ENCODE measurements at places on chromosomes 13 and 19.

- no peak for DNase-seq
Measured at GRCh38 chr13:30257468-30258099, 49.8 kb downstream of the KATNAL1 start.

GRCh38 chr13:28717170-28717569 is 1.6 kb downstream of the SLC46A3 start:
- DNase-seq: no peak

GRCh38 chr19:53019684-53020083 is 6.0 kb downstream of the ERVV-1 start:
- DNase-seq: no peak

- DNase-seq: peak; percentile 74
Measured at GRCh38 chr13:44819245-44819644, 170.0 kb downstream of the NUFIP1 start.

GRCh38 chr13:59531571-59532091 is 632.1 kb downstream of the DIAPH3 start:
- DNase-seq: no peak

- DNase-seq: no peak
Measured at GRCh38 chr19:41193430-41194156, 574 bp downstream of the CYP2S1 start.

DNA sequence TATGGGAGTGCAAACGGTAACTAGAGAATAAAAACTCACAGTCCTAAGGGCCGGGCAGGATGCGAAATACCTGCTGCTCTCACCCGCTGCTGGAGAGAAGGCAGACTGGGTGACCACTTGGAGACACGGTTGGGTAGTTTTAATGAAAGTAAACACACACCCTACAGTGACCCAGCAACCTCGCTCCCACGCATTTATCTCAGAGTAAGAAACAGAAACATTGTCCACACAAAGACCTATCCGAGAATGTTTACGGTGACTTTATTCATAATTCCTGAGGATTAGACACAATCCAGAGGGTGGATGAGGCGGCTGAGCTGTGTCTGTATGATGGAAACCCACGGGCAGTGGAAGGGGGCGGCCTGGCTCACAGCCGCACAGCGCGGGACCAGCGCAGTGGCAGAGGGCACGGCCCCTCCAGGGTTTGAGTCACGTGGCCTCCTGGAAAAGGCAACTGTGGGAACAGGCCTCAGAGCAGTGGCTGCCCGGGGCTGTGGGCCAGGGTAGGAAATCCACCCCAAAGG is 73.5 kb upstream of the C13orf46 start:
- peak; percentile 49 for DNase-seq

DNA sequence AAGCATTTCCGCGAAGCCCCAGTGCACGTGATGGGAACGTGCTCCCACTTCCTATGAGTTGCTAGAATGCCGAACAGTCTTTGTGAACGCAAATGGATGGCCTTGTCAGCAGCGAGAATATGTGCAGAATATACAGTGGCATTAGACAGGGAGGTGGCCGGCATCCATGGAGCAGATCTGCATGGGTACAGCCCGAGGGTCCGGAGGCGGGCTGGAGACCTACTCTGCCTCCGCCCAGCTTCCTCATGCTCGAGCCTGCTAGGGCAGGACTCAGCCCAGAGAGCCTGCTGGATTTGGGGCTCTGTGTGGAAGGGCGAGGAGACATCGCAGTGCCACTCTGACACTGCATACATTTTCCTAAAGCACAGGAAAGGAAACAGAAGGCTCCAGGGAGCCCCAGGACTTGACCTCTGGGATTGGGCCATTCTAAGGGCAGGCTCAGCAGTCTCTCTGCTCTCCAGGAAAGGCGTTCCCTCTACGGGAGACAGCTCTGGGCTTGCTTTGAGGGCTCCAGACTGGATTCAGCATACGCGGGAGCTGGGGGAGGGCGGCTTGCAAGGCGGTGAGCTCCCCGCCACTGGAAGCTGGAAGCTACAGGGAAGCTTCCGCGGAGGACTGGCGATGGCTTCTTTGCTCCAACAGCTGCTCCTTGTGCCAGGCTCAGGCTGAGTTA is 55.9 kb upstream of the UQCRFS1 start:
- no peak for DNase-seq

- no peak for DNase-seq
Measured at GRCh38 chr13:43662976-43663375, 123.8 kb downstream of the ENOX1 start.

DNA sequence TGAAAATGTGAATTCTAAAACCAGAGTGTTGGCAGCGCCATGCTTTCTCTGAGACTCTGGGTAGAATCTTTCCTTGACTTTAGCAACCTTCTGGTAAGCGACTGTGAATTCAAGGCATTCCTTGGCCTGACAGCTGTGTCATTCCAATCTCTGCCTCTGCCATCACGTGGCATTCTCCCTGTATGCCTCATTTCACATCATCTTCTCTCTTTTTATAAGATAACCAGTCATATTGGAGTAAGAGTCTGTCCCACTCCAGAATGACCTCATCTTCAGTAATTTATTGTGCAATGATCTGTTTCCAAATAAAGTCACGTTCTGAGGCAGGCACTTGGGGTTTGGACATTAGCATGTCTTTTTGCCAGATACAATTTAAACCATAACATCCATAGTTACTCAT is 103.4 kb upstream of the POSTN start:
- no peak for DNase-seq

DNA sequence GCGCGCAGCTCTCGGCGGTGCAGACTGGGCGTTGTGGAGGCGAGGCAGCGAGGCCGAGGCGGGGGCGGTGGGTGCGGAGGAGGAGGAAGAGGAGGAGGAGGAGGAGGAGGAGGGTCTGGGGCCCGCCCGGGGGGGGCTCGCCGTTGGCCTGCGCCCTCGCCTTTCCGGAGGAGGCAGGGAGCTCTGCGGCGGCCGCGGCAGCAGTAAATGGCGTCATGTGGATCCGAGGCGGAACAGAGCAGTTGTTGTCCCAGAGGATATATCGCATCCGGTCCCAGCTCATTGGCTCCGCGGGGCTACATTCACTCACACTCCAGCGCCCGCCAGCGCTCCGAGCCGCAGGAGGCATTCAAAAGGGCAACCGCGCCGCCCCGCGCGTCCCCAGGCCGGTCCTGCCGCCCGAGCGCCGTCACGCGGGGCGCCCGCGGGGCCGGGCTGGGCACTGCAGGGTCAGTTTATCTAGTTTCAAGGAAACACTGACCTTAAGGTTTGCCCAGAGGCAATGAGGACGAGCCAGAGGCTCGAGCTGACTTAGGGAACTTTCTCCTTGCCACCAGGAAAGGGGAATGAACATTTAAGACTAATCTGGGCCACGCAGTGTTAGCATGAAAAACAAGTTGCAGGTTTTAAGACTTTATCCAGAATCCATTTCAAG is at the start of gene SPRY2:
SPRY2 (minus strand) TSS at position 26 of the 655 bp plus-strand sequence. CDS start 3,421 bp downstream, outside the sequence.
- no peak for DNase-seq

DNA sequence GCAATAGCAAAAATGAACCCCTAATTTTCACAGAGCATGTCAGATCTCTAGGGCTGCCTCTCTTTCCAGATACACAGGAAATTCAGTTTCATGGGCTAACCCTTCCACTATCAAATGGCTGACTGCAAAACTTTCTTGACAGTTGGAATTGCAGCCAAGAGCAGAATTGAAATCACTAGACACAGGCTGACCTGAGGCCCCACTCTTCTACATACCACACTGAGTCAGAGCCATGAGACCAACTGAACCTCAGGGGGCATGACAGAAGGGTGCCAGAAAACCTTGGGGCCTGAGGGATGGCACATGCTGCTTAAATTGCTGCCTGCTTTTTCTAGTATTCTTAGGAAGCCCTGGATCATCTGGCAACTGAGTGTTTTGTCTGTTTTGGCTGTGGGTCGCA is 1.7 kb upstream of the DLEU7 start:
- no peak for DNase-seq

GRCh38 chr19:16896146-16897028 is 7.6 kb downstream of the F2RL3 start:
- DNase-seq: no peak

- DNase-seq: no peak
Measured at GRCh38 chr19:37551129-37551993, 43.2 kb downstream of the ZNF571 start.

DNA sequence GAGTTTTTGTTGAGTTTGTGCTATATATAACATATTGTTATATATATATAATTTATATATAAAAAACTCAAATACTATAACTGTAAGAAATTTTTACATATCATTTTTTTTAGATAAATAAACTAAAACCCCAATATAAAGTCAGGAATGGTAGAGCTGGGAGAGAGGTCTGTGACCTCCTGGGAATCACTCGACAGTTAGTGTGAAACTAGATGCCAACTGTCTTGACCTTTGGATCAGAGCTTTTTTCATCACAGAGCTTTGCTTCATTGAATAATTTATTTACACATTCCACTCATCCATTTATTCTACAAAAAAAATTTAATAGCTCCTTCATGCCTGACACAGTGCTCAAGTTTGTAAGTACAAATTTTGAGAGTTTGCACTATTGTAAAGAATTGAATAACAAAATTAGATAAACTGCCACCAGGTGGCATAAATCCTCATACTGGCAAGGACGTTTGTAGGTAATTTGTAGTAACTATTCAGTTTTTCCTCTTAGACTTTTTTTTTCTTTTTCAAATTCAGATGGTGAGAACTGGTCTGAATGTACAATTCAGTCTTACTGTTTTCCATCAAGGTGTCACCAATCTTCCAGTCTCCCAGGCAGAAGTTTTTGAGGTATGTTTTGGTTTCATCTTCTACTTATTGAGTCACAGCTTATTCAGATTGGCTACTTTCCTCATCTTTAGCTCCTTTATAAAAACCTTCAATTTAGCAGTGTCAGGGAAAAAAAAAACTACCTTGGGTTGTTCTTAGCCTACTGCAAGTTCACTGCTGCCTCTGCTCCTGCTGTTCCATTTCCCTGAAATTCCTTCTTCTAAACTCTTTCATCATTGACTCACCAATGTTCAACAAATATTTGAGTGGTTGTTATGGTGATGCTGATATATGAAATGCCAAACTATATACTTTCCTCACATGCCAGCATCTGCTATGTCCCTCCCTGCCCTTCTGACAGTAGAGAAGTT is 28.7 kb downstream of the LACC1 start:
- peak; percentile 0 for DNase-seq

- DNase-seq: no peak
Measured at GRCh38 chr19:29952177-29952576, 10.1 kb downstream of the URI1 start.

- no peak for DNase-seq
Measured at GRCh38 chr19:32415669-32416068, 10.1 kb downstream of the DPY19L3 start.

GRCh38 chr13:80705371-80706163 is 364.6 kb upstream of the SPRY2 start:
- DNase-seq: no peak

DNA sequence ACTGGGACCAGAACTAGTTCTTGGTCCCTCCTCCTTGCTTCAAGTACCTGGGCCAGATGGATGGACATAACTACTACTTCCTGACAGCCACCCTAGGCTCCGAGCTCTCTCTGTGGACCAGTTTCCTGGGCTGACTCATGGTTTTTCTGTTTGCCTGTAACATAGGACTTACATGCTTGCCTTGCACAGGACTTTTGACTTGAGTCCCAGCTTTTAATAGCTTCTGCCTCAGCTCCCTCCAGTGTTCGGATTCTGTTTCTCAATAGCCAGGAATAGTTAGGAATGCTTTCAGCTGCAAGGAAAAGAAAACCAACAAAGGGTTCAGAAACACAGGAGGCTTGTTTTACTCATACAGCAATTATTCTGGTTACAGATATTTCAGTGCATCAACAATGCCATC is 405.9 kb downstream of the ZNF536 start:
- no peak for DNase-seq

DNA sequence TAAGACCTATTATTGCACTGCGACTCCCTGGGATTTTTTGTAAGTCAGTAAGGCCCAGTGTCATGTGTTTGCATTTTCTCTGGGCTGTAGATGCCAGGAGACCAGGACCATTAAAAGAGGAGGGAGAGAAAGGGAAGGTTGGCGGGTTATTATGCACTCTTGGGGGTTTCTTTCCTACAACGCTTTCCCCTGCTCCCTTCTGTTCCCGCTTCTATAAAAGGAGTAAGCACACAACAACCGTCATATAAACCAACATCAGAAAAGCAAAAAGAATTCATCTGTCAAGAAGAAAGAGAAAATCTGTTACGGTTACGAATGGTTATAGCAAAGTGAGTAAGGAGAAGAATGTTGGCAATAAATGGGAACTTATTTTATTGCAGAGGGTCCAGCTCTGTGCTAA is 541.8 kb downstream of the IRS2 start:
- DNase-seq: no peak

DNA sequence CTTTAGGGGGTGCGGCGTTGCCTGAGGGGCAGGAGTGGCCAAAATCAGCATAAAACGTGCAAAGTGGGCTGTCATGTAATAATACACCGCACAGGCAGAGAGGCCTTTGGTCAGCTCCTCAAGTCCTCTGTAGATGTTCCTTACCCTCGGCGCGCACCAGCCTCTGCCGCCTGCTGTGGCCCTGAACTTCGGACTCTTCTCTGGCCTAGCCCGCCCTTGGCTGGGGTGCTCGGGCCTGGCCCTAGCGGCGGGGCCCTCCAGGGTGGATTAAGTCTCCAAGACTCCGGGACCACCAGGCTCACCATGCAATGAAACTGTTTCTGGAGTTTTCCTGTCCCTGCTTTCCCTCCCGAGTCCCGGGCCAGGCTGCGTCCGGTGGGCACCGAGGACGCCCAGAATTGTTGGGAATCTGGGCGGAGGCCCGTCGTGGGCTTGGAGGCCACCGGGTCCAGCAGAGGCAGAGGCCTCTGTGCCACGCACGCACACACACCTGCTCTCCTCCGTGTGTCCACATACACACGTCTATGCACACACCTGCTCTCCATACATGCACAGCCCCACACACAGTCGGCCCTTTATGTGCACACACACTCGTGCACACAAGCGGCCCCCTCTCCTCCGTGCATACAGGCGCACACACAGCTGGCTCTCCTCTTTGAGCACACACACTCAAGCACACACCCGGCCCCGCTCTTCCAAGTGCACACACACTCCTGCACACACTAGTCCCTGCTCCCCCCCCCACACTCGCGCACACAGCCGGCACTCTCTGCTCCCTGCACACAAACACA is 1.5 kb upstream of the TFDP1 start:
- no peak for DNase-seq

GRCh38 chr13:35621989-35622388 is 145.5 kb upstream of the MAB21L1 start:
- no peak for DNase-seq

DNA sequence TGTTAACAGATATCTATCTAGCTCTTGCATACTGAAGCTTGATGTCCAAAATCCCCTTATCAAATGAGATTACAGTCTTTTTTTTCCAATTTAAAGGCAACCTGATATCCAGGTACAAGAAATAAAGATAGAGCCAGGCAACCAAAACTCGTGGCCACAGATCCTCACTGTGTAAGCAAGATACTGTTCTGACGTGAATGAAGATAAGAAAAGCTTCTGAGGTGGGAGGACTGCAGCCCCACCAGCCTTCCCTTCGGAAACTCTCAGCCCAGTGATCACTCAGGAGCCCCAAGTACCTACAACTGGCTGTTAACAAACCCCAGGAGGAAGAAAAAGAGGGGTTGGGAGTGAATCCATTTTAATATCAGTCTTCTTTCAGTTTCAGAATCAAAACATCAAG is 191.6 kb downstream of the EFNB2 start:
- no peak for DNase-seq

- no peak for DNase-seq
Measured at GRCh38 chr13:106151056-106151699, 384.3 kb downstream of the EFNB2 start.

Data from NCI-H2029 treated with DMSO at 0.1 percent for 48 hours (cell line).